ENCODE measurements at places on chromosomes 16 and 17.

GRCh38 chr16:17691106-17691898, 220.5 kb upstream of the XYLT1 start:
- DNase-seq: no peak

- no peak for DNase-seq
Measured at GRCh38 chr16:79309606-79310005, 290.9 kb downstream of the MAF start.

- DNase-seq: no peak
Measured at GRCh38 chr17:77999413-78000173, 41.1 kb downstream of the TNRC6C start.

- peak; percentile 43 for DNase-seq
Measured at GRCh38 chr16:1311738-1312466, 2.5 kb downstream of the UBE2I start.

- DNase-seq: no peak
Measured at GRCh38 chr17:48814504-48814903, 2.5 kb downstream of the TTLL6 start.

DNA sequence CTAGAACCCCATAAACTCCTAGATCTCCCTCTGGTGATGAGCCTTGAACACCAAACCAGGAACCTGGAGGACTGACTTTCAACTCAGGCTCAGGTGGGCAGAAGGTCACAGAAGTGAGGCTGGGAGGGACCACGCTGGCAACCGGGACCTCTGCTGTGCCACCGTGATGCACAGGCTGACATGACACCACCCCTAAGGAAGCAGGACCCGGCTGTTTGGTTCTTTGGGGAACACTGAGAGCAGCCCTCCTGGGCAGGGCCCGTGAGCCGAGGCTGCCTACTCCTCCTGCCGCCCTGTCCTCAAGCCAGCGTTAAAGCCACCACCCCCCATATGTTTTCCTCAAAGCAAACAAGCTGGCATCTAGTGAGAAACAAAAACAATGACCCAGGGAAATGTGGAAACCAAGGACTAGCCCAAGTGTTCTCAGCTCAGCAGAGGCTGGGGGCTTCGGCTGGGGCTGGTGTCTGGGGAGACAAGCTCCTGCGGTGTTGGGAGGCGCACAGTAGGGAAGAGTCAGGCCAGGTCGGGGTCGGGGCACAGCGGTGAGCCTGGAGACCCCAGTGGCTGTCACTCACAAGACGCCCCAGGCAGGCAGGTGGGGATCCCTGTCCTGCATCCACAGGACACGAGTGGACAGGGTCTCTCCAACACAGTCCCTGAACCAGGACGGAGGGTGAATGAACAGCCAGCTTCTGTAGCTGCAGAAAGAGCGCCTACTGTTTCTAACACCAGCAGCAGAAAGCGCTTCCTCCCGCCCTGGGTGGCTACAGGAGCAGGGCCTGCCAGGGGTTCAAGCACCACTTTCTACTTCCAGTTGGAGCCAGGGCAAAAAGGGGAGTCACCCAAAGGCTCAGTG, 1.7 kb downstream of the SMIM5 start:
- DNase-seq: no peak

DNA sequence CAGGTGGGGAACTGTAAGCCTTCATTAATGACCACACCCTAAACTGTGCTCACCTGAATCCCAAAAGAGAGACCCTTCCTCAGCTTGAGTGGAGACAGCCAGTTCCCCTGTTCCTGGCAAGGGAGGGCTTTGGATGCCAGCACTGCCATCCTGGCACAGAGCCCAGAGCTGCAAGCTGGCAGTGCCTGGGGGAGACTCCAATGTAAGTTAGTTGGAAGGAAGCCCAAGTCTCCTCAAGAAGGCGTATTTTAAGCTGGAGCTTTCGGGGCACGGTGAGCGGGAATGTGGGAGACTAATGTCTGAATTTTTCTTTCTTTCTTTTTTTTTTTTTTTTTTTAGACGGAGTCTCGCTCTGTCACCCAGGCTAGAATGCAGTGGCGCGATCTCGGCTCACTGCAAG, 4.7 kb downstream of the CDC42EP4 start:
- DNase-seq: no peak

DNA sequence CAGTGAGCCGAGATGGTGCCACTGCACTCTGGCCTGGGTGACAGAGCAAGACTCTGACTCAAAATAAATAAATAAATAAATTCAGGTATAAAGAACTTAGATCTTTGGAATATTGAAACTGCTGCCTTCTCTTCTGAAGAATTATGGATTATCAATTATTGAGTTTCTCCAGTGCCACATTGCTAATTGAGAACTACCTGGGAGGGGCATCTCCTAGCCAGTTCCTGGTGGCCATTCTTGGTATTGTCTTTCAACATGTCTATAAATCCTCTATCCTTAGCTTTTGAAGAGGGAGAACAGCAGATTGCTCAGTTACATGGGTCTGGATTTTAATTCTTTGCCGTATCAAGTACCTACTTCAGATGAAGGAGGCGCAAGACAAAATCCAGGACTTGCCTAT, 29.2 kb downstream of the CALCOCO2 start:
- DNase-seq: no peak

DNA sequence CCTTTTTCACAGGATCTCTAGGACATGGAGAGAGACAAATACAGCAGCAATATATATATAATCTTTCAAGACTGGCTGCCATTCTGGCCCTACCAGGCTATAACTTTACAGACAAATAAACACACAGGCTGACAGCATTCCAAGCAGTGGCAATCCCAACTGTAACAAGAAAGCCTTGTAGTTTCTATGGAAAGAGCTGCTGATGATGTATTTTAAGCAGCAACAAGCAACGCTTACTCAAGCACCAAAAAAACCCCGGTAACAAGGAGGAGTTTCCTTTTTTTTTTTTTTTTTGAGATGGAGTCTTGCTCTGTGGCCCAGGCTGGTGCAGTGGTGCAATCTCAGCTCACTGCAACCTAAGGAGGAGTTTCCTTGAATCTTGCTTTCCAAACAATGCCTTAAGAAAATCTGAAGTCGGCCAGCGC, 23.2 kb downstream of the LSM12 start:
- no peak for DNase-seq

- no peak for DNase-seq
Measured at GRCh38 chr16:66853261-66854139, 9.3 kb downstream of the CA7 start.

DNA sequence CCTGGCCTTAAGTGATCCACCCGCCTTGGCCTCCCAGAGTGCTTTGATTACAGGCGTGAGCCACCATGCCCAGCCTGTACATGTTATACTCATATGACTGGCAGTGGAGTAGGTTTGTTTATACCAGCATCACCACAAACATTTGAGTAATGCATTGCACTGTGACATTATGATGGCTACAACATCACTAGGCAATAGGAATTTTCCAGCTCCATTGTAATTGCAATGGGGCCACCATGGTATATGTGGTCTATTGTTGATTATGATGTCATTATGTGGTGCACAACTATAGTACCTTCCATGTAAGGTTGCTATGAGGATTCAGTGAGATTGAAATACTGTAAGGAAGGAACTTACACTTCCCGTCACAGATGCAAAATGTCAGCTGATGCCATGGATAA, 168.9 kb downstream of the COPRS start:
- DNase-seq: peak; percentile 59

- no peak for DNase-seq
Measured at GRCh38 chr16:85592700-85593493, 20.2 kb upstream of the GSE1 start.

- no peak for DNase-seq
Measured at GRCh38 chr16:86089991-86090390, 191.0 kb downstream of the IRF8 start.

- no peak for DNase-seq
Measured at GRCh38 chr16:2008631-2009163, 924 bp downstream of the ZNF598 start.

DNA sequence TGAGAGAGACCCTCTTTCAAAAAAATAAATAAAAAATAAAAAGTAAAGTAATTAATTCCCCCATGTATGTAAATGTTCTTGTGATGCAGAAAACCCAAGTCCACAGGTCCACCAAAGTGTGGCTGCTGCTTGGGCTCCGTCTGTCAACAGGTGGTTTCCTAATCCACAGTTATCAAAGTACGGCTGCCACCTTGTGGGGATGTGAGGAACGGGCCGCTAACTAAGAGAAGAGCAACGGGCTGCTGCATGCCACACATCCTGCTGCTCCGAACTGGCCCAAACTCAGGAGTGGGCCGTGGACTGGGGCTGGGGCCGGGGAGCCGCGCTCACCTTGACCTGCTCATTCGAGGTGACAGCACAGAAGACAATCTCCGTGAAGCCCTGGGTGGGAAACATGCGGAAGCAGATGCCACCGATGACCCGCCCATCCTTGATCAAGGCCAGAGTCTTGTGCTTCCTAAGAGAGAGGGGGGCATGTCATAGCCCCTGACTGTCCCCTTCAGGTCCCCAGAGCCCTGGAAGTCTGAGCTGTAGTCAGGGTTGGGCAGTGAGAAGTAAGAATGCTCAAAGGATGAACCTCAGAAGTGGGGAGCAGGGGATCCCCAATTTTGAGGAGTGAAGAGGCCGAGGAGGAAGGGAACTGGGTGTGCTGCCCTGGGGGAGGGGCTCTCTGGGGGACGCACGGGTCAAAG, 4.3 kb downstream of the KAT2A start:
- peak; percentile 60 for DNase-seq

DNA sequence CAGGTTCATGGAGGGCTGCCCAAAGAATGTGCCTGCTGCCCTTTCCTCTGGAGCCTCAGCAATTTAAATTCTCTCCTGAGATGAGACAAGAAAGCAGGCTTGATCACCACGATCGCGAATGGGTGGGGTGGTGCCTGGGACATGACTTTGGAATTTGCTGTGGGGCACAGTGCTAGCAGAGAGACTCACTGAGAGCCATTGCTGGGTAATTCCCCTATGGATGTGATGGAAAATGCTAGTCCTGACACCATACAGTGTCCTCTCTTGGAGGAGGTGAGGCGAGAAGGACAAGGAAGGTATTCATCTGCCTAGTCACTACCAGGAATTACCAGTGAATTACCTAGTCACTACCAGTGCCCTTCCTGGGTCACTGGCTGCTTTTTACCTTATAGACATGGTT, 15.5 kb downstream of the FAM20A start:
- DNase-seq: no peak

- DNase-seq: no peak
Measured at GRCh38 chr16:56202036-56202435, 10.7 kb downstream of the GNAO1 start.

- no peak for DNase-seq
Measured at GRCh38 chr16:57556941-57557541, 14.6 kb downstream of the ADGRG5 start.

- DNase-seq: peak; percentile 92
Measured at GRCh38 chr17:31838636-31839225, 20.3 kb downstream of the COPRS start.

GRCh38 chr17:37107406-37108083, 158.8 kb downstream of the AATF start:
- no peak for DNase-seq

- DNase-seq: no peak
Measured at GRCh38 chr16:9077091-9077809, 14.2 kb upstream of the HAPSTR1 start.

DNA sequence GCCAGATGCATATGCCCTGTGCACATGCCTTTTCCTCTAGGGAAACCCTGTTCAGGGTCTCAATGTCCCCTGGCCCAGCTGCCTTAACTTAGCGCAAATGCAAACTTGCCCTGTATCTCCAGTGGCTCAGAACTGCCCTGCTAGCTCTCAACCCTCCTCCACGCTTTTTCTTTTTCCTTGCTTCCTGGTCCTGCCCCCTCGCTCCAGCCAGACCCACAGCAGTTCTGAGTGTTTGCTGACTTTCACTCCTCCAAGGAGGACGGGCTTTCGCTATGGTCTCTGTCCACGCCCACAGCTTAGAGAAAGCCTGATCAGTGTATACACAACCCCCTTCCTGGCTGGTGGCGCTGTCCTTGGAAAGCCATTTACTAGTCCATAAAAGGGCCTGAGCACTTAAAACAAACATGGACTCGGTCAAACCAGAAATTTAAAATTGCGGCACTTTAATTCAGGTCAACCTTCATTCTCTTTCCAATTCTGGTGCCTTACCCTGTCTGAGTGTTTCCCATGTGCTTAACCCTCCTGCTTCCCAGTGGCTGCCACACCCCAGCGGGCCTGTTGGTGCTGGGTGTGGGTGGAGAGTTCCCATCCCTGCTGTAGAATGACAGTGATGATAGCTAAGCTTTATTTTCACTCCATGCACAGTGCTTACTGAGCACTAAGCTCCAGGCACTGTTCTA, 15.6 kb upstream of the TMEM98 start:
- peak; percentile 81 for DNase-seq

DNA sequence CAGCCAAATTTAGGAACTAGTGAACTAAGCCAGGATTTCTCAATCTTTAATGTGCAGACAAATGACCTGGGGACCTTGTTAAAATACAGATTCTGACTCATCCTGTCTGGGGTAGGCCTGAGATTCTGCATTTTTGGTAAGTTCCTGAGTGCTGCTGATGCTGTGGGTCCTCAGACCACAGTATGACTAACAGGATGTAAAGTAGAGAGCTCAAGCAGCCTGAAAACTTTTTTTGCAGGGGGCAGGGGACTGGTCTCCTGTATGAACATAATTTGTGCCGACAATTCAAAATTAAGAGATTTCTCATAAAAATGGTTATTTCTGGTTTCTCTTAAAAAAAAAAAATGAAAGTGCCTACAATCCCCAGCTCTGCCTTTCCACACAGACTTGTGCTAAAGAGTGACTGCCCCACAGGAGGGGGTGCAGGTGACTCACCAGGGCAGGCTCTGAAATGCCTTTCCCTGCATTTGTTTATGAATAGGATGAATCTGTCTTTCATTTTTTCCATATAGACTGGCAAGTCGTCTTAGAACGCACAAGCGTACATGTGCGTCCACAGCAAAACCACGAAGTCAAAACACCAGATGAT, 271.5 kb downstream of the PHKB start:
- DNase-seq: peak; percentile 2

DNA sequence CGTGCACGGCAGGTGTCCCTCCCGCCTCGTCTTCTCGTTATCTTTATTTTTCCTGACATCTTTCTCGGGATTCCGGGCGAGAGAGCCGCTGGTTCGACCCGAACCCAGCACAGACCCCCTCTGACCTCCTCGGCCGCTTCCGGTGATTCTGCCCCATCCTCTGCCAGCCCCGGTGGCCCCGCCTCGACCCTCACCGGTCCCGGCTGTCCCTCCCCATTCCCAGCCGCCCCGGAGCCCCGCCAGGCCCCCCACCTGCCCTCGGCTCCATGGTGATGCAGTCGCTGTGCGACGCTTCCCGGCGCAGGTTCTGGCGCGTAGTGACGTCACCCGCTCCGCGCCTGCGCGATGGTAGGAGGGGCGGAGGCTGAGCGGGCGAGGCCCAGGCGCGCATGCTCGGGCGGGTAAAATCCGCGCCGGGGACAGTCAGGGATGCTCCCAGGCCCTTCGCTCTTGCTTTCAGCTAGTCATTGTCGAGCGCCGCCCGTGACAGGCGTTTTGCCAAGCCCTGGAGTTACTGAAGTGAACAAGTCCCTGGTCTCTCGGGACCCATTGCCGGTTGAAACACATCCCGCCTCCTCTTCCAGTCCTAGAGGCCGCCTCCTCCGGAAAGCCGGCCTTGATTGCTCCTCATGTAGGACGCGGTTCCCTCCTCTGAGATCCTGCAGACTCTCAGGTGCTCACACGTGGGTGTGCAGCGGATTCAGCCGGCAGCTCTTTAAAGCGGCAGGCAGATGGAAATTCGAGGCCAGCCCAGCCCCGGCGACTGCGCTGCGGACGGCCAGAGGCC, at the start of gene MTHFSD:
TSS of gene MTHFSD (minus strand) at position 319 of the 787 bp plus-strand sequence. CDS start at position 268, 51 bp downstream.
- peak; percentile 77 for DNase-seq

- peak; percentile 21 for DNase-seq
Measured at GRCh38 chr16:71723537-71724319, 773 bp downstream of the PHLPP2 start.
